ENCODE measurements at places on chromosomes 4 and X.

GRCh38 chr4:147846318-147847155 is 114.6 kb downstream of the ARHGAP10 start:
- no peak for ATAC-seq

DNA sequence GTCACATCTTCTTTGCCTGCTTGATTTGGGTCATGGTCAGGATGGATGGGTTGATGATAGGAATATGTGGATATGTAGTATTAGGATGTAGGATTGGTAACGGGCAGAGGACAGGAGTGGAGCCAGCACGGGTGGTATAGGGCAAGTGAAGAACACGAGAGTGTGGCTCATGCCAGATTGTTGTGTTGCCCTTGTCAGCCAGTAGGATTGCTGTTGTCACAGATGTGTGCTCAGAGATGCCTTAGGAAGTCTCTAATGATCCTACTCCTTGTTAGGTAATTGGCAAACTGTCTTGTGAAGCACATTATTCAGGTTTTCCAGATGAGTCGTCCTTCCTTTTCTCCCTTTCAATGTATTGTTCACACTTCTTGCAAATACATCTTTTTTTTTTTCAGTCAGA is 5.5 kb downstream of the ATP10D start:
- no peak for ATAC-seq

GRCh38 chr4:86664959-86665358 is 70.8 kb downstream of the PTPN13 start:
- ATAC-seq: no peak

DNA sequence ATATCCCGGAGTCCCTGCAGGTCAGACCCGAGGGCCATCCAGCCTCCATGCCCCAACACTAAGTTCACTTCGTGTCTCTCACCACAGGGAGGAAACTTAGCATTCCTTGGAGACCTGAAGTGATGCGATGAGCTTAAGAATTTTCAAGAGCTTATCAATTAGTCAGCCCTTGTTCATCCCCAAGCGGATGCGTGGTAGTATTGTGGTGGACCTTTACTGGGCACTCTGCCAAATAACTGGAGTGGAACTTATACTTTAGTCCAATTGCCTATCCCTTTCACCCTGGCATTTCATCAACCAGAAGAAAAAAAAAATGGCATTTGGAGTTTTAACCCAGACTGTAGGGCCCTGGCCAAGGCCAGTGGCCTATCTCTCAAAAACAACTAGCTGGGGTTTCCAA is 137.1 kb downstream of the RELL1 start:
- no peak for ATAC-seq

DNA sequence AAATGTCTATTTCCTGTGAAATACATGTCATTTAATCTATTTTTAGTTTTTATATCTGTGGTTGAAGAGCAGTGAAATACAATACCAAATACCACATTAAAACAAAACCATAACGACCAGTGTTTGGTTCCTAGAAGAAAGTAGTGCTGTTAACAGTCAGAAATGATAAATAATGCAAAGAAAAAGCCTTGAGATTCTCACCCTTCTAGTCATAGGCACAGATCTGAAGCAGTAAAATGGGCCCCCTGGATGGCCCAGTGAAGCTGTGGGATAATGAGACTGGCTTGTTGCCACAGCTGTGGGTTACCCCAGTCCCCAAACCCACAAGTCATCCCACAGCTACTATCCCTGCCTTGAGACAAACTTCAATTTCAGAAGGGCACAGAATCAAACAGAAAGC is 137.3 kb upstream of the RPL34 start:
- ATAC-seq: no peak

- peak; percentile 59 for ATAC-seq
These were observed 419 bp downstream of the ADD1 start for GRCh38 chr4:2843941-2844584.

- ATAC-seq: peak; percentile 90
These were observed 111.6 kb downstream of the DHX15 start for GRCh38 chr4:24472514-24473308.

DNA sequence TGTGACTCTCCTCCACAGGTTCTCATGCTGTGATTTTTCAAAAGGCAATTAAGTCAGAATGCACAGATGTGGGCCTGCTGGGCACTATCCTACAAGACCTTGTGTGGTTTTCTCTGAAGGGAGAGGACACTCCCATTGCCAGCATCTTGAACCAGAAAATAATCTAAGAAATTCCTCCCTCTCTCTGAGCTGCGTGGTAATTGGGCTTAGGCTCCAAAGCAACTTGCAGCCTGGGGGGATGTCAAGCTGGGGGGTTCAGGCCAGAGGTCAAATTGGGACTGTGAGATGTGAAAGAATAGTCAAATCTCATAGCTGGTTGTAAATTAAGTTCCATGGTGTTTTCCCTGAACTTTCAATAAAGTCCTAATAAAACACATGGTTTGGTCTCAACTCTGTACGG is 350.6 kb upstream of the SLC7A11 start:
- no peak for ATAC-seq

- no peak for ATAC-seq
These were observed 94.3 kb downstream of the CT47B1 start for GRCh38 chrX:120781403-120781802.

DNA sequence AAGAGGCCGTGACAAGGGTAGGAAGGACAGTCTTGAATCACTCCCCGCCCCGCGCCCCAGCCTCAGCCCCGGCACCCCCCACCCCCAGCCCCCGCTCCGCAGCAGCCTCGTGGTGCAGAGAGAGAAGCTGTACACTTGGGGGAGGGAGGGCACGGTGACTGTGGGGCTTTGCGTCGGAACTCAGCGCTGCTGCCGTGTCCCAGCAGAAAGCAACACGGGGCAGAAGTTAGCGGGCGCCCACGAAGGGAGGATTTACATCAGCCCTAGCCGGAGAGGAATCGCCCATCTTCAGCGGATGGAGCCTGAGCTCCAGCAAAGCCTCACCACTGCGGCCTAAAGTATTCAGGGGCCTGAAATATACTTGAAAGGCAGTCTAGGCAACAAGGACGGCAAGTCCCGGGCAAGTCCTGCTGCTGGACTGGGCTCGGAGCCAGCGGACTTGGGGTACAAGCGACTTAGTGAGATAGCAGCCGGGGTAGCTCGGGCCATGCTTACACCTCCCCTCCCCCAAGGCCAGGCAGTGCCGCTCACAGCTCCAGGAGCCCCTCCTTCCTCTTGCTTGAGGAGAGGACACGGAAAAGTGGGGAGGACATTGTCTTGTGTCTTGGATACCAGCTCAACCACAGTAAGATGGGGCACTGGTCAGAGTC is 18.5 kb upstream of the OPN1LW start:
- ATAC-seq: no peak

DNA sequence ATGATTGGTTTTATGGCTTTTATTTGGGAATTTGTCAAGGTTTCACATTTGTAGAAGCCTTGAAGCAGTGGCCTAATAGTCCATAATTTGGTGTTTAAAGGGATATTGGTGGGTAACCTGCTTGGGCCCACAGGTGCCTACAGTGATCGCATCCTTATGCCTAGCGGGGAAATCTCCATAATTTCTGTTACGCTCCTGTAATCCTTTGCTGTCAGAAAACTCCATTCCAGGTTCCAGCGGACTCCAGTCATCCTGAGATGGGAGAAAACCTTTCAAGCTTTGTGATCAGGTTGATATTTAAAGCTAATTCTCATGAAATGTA is 257.0 kb upstream of the JADE1 start:
- no peak for ATAC-seq

DNA sequence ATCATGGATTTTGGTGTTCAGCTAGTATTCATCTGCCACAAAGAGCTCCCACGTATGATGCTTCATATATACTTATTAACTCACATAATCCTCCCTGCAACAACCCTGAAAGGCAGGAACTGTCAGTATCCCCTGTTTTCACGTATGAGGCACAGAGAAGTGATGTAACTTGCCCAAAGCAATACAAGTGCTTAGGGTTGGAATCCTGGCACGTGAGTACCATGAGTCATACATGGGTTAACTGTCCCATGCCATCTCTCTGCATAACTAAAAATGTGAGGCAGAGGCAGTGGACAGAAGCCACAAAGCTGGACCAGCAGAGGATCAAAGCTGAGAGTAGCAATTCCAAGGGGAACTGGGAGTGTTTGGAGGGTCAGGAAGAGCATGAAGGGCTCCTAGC is 35.7 kb upstream of the EGFL6 start:
- ATAC-seq: no peak
